ENCODE measurements at places on chromosomes 13 and 19. TPM values are rescaled to one million over a fixed set of nuclear protein-coding genes. Genes with fewer than 3 reads are reported as not detected.

Gene ZNF723
- total RNA-seq = 0.59 TPM

Gene LAMP1
- 97.8 TPM for total RNA-seq

Gene TMEM38A
- total RNA-seq = 11.3 TPM

Gene SSC5D
- 1.2 TPM for total RNA-seq

Gene CSNK1G2
- 113 TPM for total RNA-seq

Gene MIA
- not detected for total RNA-seq

Gene SIGLEC8
- total RNA-seq = not detected

- DNase-seq = no peak
- H3K4me1 ChIP-seq = no peaks in the 10 kb centered on the region
- no peaks in the 10 kb centered on the region for H3K36me3 ChIP-seq
- H3K4me3 ChIP-seq = no peak overlapping the region
- no peak overlapping the region for H3K27ac ChIP-seq
Observed at GRCh38 chr13:24870380-24870760, 106.4 kb downstream of the RNF17 start.

- H3K36me3 ChIP-seq = no peaks in the 10 kb centered on the region
- no peak for DNase-seq
- no peak overlapping the region for H3K27ac ChIP-seq
- no peaks in the 10 kb centered on the region for H3K4me1 ChIP-seq
Observed at GRCh38 chr13:73556128-73556527, 497.3 kb downstream of the KLF5 start.

- H3K4me3 ChIP-seq = no peak overlapping the region
- no peak overlapping the region for H3K27ac ChIP-seq
- DNase-seq = peak; percentile 63
- H3K4me1 ChIP-seq = no peaks in the 10 kb centered on the region
- no peaks in the 10 kb centered on the region for H3K27me3 ChIP-seq
- no peaks in the 10 kb centered on the region for H3K36me3 ChIP-seq
Observed at GRCh38 chr13:29454931-29455481, 140.5 kb downstream of the SLC7A1 start.

GRCh38 chr19:47826800-47827199, 5.1 kb downstream of the CRX start:
- H3K27me3 ChIP-seq = no peaks in the 10 kb centered on the region
- H3K36me3 ChIP-seq = no peaks in the 10 kb centered on the region
- no peaks in the 10 kb centered on the region for H3K4me1 ChIP-seq

DNA sequence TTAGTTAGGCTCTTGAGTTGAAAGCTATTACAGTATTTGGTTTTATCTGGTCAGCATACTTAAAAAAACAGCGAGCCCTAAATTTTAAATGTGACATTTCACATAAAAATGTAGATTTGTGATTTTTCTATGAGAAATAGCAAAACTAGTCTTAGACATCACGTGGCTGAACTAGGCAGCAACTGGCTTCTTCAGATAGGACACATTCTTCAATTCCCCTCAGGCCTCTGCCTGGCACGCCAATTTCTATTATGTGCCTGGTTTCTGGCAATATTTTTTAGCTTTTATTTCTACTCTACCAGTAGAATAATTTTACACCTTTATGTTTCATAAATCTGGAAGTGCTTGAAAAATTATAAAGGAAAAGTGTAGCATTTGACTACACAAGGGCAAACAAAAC, 433.7 kb downstream of the DIAPH3 start:
- H3K27me3 ChIP-seq = no peaks in the 10 kb centered on the region
- no peaks in the 10 kb centered on the region for H3K36me3 ChIP-seq
- DNase-seq = no peak

DNA sequence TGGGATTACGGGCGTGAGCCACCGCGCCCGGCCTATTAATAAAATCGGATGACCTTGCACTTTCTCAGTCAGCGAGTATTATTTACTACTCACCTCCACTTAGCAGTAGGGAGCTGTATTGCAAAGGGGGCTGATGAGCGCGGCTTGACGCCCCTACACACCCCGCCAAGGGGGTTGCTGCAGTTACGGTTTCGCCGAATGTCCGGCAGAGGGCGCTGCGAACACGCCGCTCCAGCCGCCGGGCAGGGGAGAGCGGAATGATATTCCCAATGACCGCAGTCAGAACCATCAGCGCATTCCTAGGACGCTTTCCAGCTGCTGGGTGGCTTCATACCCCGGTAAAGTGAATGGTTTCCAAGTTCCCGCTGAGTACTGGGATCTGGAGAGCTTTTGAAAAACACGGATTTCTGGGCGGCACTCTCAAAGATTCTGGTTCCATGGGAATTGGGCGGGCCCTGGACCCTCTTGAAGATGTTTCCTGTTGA, 30.0 kb upstream of the TPT1 start:
- H3K4me3 ChIP-seq = peak overlapping the region; percentile 31
- H3K27me3 ChIP-seq = no peaks in the 10 kb centered on the region
- peaks cover 17% of the 10 kb centered on the region for H3K4me1 ChIP-seq
- peak overlapping the region; percentile 78 for H3K27ac ChIP-seq
- H3K36me3 ChIP-seq = no peaks in the 10 kb centered on the region

GRCh38 chr13:48506092-48506701, 26.7 kb downstream of the RCBTB2 start:
- H3K4me3 ChIP-seq = no peak overlapping the region
- 0 out of 2 replicates have a peak, but pooled peaks cover 6% of the 10 kb centered on the region for H3K4me1 ChIP-seq
- H3K27me3 ChIP-seq = no peaks in the 10 kb centered on the region
- DNase-seq = no peak
- 0 out of 2 replicates have a peak, but pooled peaks cover 3% of the 10 kb centered on the region for H3K36me3 ChIP-seq

DNA sequence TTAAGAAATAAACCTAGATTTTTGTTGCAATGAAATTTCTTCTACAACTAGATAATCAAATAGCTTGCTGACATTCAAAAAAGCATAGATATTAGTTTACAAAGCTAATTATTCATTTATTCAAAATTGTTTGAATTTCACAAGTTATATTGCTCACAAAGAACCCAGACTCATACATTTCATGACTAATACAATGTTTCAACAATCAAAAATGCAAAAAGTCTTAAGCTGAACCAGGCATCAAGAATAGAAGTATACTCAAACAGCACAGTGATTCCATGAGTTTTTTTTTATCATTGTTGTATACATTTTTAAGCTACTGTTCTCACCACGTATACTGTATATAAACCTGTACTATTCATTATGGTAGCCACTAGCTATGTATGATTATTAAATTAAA, 51.0 kb downstream of the DIAPH3 start:
- DNase-seq = no peak
- no peak overlapping the region for H3K4me3 ChIP-seq
- H3K27me3 ChIP-seq = no peaks in the 10 kb centered on the region
- H3K36me3 ChIP-seq = peaks cover 3% of the 10 kb centered on the region
- H3K4me1 ChIP-seq = no peaks in the 10 kb centered on the region

DNA sequence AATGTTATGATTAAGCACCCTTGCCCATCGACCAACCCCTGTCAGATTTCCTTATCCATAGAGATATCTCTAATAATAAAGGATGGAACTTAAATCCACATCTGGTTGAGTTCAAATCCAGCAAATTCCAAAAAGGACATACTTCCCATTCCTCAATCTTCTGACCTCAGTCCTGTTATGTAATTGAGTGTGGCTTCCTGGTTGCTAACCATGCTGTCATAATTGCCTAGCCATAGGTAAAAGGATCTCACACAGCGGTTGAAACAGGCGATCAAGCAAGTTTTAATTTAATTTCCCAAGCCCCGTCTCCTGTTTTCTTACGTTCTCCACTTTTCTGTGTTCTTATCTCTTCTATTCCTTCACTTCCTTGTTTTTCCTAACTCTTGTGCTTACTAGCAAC, 550.3 kb downstream of the GPC6 start:
- H3K4me3 ChIP-seq = no peak overlapping the region
- no peaks in the 10 kb centered on the region for H3K36me3 ChIP-seq
- peak; percentile 26 for DNase-seq
- H3K27me3 ChIP-seq = no peaks in the 10 kb centered on the region
- no peak overlapping the region for H3K27ac ChIP-seq

- no peaks in the 10 kb centered on the region for H3K4me1 ChIP-seq
- no peaks in the 10 kb centered on the region for H3K27me3 ChIP-seq
- no peak overlapping the region for H3K4me3 ChIP-seq
- no peak overlapping the region for H3K27ac ChIP-seq
- no peaks in the 10 kb centered on the region for H3K36me3 ChIP-seq
Observed at GRCh38 chr19:38352611-38353010, 17.0 kb downstream of the CATSPERG start.
